ENCODE measurements at places on chromosomes 13 and 19.

GRCh38 chr13:25727250-25727649 lies 324.6 kb downstream of the SHISA2 start:
- no peak for DNase-seq

- DNase-seq = no peak
Observed at GRCh38 chr19:38155453-38155852, 68.6 kb downstream of the DPF1 start.

GRCh38 chr19:3346677-3347353 lies 19.6 kb upstream of the NFIC start:
- no peak for DNase-seq

- no peak for DNase-seq
Observed at GRCh38 chr19:53883231-53883661, 1.2 kb downstream of the PRKCG start.

DNA sequence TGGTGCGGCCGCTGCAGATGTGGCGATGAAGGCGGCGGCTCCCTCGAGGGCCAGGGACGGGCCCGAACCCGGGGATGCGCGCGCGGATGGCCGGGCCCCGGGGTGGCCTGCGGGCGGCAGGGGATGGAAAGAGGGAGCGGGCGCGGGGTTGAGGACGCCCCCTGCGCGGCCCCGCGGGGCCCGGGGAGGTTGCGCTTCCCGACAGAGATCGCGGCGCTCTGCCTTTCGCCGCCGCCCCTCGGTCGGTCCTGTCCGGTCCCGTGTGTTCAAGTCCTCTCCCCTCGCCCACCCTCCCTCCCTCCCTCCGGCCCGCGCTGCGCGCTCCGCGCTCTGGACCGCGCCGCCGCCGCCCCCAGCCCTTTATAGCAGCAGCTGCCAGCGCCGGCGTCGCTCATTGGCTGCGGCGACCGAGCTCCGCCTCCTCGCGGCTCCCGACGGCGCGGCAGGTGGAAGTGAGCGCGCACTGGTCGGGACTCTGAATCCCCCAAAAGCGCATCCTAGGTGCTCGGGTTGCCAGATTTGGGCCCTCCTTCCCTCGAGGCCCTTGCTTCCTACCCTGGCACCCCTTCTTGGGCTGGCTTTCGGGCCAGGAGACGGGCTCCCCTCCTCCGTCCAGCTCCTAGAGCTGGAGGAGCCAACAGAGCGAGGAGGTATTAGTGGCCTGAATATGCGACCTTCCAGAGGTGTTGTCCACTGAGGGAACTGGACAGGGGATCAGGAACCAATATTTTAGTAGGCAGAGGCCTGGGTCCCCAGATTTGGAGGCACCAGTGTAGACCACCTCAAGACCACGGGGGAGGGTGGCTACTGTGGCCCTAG lies at the start of gene ELAVL3:
Gene ELAVL3, minus strand, starts transcription at position 332 of the 819 bp plus-strand sequence. CDS start 438 bp downstream, outside the sequence.
- DNase-seq = no peak

GRCh38 chr19:37991176-37991835 lies 84.3 kb downstream of the SIPA1L3 start:
- no peak for DNase-seq

GRCh38 chr19:37333457-37333856 lies 37.4 kb upstream of the ZNF527 start:
- DNase-seq = no peak

GRCh38 chr13:99384468-99384867 lies 77.3 kb upstream of the GPR183 start:
- no peak for DNase-seq

DNA sequence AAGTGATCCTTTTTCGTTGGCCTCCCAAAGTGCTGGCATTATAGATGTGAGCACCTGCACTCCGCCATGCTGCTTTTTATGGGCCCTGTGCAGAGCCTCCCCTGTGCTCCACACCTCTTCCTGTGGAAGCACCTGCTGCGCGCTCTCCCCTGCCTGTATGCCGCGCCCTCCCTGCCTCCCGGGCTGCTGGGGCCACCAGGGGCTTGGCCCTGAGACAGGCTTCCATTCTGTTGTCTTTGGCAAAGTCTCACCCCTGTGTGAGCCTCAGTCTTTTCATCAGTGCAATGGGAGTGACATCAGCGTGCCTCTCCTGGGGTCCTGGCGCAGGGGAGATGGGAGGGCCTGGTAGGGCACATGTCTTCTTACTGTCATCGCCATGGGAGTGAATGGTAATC lies 1.3 kb downstream of the FAM174C start:
- DNase-seq = no peak

GRCh38 chr13:105956921-105957320 lies 578.5 kb downstream of the EFNB2 start:
- DNase-seq = no peak

DNA sequence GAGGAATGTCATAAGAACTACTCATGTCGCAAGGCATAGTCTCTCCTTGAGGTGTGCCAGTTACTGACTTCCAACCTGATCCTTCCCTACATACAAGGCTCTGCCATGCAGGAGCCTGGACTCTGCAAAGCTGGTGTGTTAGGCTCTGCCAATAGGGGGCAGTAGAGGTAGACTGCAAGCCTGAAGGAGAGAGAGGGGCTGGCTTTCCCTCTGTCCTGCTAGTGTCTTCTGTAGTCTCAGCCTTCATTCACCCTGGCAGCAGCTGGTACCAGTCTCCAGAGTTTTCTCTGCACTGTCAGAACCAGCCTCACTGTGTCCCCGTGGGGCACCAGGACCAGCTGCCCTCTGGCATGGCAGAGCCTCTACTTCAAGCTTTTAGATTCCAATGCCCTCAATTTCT lies 14.5 kb downstream of the SHISA2 start:
- DNase-seq = no peak

DNA sequence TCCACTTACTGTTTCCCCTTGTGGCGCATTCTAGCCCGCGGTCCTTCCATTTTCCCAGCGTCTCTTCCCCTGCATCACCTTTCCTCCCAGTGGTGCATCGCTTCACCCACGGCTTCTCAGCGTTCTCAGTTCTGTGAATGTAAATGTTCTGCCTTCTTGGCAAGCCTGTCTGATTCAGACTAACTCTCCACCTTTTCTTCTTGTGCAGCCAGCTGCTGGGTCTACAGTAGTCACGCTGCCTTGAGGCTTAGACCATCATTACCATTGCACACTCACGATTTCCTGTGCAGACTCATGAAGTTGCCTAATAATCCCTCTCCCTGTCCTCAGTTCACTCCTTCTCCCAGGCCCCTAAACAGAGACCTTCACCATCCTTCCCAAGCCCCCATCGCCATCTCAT lies 75.0 kb downstream of the DHRS12 start:
- peak; percentile 80 for DNase-seq

DNA sequence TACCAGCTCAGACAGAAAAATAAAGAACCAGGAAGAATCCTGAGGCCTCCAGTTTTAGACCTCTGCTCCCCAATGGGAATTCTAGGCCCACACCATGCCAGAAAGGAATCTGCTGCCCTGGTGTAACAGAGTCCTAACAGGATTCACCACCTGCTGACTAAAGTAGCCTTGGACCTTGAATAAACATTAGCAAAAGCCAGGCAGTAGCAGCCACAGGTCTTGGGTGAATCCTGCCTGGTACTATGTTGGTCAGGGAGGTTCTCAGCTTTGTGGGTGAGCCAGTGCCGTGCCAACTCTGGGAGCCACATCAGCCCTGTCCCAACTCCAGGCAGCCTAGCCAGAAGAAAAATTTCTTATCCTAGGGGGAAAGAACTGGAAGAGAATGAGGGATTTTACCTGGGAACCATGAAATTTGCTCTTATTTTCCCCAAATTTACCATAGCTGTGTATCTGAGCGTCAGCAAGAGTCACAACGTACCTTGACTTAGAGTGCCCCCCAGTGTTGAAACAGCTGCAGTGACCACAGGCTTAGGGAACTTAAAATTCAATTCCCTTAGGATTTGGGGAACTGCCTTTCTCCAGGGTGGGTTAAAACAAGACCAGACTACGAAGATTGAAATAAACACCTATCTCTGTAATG lies 1895.6 kb upstream of the PRR20A start:
- DNase-seq = no peak

GRCh38 chr13:39913339-39913738 lies 257.9 kb downstream of the COG6 start:
- no peak for DNase-seq

DNA sequence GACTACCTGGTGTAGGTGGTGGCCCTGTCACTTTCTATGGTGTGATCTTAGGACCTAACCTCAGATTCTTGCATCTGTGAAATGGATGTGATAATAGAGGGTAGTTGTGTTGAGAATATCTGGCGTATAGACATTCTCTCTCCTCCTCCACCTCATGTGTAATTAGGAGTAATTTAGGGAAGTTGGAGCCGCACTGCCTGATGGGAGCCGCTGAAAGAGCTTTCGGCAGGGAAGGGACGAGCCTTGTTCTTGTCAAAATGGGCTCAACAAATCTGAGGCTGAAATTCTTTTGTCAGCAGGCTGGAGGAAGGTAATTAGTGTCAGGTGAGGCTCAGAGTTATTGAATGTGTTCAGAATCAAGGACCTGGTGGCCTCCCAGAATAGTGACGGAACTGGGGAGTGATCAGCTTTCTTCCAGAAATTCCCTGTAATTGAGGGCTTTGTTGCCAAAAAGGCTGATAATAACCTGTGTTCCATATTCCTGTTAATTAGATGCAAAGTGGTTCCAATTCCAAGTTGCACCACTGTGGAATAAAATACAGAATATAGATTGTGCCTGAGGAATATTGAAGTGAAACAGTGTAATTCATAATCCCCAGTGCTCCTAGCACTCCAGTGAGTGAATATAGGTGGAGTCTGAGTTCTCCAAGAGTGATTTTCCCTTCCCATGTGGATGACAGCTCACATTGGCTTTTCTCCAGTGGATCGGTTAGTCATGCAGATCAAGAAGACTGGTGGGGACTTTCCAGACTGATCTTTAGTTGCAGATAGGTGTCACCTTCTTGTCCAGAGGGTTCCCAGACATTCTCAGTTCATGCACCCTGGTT lies 47.5 kb downstream of the SPATA13 start:
- DNase-seq = peak; percentile 67

- no peak for DNase-seq
Observed at GRCh38 chr19:788983-789700, 8.1 kb upstream of the PTBP1 start.

- DNase-seq = no peak
Observed at GRCh38 chr13:25267715-25268114, 19.6 kb downstream of the MTMR6 start.

Measured in AG09309 (cell line).